ENCODE measurements at places on chromosomes 2 and 18.

GRCh38 chr2:63581298-63581961 is 6.8 kb downstream of the WDPCP start:
- DNase-seq: no peak

- no peak for DNase-seq
These were observed 76.9 kb downstream of the AAK1 start for GRCh38 chr2:69566669-69567068.

GRCh38 chr2:182300608-182301007 is 126.2 kb downstream of the PDE1A start:
- no peak for DNase-seq

DNA sequence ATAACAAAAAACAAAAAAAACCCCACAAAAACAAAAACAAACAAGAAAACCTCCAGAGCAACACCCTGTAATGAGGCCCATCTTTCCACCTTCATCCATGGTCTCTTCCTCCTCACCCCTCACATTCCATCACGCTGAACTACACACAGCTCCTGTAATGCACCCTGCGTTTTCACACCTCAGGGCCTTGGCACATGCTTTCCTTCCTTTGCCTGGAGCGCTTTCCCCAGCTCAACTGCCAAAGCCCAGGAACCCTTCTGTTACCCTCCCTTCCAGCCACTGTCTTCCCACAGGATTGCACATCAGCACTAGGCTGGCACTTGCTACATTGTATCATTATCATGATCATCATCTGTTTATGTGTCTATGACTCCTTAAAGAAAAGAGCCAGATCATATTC is 29.4 kb downstream of the TMEM247 start:
- DNase-seq: no peak

DNA sequence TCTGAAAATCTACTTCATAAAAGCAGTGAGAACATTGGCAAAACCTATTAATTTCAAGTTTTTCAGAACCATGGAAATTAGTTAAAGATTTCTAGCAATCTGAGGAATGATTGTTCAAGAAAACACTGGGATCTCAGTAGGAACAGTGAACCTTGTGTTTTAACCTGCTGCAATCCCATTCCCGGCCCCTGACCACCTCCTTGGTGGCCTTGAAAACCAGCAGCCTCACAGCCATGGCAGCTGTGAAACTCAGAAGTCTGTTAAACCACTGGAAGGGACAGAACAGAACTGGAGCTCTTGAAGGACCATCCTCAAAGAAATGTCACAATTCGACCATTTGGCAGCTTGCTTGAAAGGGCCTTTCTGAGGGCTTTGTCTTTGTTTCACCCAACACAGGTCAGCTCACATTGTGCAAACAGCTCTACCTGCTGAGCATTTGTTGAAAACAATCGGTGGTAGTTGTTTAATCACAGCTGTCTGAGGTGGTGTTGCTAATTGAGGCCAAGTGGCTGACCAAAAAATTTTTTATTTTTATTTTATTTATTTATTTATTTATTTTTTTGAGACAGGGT is 25.8 kb downstream of the NEDD4L start:
- DNase-seq: no peak

Measured in spinal cord (tissue), 10 donors.